ENCODE measurements at places on chromosomes 6 and 20.

GRCh38 chr6:119934816-119935215 lies 585.3 kb upstream of the MAN1A1 start:
- no peak for DNase-seq

DNA sequence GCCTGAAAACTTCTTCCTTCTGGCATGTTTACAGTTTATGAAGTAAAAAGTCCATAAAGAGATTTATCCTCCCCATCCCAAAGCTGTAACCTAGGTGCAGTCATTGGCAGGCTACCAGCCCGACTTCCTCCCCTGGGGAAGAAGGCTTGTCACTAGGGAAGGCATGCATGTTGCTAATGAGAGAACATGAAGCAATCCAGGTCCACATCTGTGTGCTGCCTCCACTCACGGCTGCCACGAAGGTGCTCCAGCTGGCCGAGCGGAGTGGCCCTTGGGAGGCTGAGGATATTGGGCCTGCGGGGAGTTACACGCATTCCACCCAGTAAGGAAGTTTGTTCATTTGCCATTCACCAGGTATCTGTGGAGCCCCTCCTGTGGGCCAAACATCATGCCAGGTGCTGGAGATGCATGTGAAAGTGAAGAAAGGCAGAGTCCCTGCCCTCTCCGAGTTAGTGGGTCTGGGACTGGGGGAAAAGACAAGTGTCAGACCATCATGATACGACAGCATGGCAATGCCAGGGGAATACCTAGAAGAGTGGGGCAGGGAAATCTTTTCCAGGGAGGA lies 257.0 kb downstream of the NRN1 start:
- no peak for DNase-seq

- DNase-seq, result no peak
Measured at GRCh38 chr6:118284736-118285360, 263.2 kb upstream of the PLN start.

DNA sequence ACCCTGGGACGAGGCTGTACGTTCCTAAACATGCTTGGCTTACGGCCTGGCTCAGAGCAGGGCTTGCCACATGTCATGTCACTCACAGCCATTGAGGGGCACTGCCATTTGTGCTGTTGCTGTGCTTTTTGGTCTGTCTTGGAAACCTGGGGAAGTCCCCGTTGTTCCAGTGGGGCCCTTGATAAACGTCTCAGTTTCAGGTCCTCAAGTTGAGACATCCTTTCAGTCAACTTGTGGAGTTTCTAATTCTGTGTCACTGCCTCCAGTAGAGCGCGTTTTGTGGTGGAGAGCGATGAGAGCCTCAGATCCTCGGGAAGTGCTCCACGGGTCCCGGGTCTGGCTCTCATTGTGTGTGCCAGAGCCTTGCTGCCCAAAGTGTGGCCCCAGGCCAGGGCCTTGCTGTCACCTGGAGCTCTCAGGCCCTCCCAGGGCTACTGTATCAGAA lies 43.0 kb upstream of the CCR6 start:
- DNase-seq, result no peak

- no peak for DNase-seq
Measured at GRCh38 chr6:139777202-139777970, 402.9 kb upstream of the CITED2 start.

DNA sequence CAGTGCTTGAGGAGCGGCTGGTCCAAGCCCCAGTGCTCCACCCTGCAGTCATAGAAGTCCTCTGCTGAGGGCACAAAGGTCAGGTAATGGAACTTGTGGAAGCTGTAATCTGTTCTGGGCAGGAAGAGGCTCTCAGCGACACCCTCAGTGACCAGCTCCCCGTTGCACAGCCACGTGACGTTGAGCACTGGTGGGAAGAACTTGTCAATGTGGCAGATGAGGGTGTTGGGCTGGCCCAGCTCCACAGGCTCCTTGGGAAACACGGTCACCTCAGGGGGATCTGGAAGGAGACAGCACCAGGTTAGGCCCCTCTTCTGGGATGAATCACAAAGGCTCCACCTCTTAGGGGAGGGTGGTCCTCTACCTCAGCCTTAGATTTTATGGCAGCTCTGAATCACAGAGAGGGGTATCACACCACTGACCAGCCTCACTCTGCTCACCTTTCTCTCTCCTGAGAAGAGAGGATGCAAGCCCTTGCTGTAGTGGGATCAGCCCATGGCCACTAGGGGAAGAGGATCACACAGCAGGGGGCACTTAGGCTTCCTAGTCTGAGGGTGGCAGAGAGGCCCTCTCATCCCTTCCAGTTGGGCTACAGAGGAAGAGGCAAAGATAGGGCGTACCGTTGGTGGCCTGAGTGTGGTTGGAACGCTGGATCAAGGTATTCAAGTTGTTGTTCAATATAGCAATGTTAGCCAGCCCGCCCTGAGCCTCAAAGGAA lies 4.3 kb downstream of the HLA-DPA1 start:
- DNase-seq, result no peak

DNA sequence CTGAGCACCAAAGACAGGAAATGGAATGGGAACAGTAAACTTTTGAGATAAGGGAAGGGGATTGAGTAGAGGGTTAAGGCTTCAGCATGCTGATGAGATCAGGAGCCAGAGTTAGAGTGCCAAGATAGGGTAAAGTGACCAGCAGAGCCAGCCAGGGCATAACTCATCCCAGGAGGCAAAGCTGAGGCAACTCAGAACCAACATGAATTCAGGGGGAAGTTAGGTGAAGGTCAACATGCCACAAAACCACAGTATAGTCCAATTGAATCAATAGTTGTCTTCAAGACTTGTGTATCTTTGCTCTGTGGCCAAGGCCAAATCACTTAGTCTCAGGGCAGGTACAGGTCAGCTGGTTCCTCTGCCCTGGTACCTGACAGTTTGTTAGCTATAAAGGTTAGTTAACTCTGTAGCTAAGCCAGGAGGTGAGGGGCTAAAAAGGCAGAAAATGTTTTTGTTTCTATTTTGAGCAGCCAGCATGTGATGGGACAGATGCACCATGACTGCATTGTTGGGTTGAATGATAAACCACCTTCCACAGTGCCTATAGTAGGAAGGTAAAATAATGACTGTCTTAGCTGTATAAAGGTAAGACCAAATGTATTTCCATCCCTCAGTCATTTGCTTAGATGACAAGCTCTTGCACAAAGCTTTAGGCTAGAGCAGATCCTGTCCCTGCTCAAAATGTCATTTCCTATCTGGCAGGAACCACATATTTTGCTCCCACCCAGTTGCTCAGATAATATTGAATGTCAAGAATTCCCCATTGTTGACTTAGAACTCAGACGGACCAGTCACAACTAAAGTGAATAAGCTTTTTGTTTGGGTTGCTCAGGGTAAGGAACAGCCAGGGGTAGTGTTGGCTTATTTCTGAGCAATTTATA lies 15.8 kb downstream of the RNF8 start:
- DNase-seq, result no peak

DNA sequence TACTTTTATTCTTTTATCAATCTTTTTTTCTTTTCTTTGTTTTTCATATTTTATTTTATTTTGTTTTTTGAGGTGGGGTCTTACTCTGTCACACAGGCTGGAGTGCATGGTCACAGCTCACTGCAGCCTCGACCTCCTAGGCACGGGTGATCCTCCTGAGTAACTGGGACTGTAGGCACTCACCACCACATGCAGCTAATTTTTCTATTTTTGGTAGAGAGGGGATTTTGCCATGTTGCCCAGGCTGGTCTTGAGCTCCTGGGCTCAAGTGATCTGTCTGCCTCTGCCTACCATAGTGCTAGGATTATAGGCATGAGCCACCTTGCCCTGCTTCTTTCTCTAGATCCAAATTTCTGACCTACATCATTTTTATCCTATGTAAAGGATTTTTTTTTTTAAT lies 153.2 kb downstream of the CDKAL1 start:
- no peak for DNase-seq

- no peak for DNase-seq
Measured at GRCh38 chr6:166490671-166491500, 95.6 kb downstream of the RAMACL start.

GRCh38 chr20:7637184-7637583 lies 303.1 kb downstream of the HAO1 start:
- DNase-seq, result no peak

DNA sequence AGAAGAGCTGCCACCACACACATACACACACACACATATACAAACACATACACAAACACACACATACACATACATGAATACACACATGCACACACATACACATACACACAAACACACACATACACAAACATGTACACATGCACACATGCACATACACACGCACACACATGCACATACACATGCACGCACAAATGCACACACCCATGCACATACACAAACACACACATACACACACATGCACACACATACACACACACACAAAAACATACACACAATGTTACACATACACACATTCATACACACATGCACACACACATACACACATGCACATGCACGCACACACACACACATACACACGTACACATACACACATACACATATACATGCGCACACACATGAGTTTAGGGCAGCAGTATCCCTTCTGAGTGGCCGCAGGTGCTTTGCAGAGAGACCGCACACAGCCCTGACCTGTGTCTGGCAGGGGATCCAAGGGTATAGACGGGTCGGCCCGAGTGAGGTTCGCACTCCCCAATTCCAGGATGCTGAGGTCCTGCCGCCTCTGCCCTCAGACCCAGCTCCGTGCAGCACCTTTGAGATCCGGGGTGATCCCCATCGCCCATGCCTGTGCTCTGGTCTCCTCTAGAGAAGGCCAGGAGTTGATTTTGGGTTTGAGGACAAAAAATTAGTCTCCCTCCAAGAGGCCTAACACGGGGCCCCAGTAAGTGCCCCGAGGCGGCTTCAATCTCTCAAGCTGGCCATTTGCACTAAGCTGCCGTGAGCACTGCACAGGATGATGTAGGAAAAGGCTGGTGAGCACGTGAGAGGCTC lies 56.8 kb downstream of the TMEM242 start:
- DNase-seq, result no peak

DNA sequence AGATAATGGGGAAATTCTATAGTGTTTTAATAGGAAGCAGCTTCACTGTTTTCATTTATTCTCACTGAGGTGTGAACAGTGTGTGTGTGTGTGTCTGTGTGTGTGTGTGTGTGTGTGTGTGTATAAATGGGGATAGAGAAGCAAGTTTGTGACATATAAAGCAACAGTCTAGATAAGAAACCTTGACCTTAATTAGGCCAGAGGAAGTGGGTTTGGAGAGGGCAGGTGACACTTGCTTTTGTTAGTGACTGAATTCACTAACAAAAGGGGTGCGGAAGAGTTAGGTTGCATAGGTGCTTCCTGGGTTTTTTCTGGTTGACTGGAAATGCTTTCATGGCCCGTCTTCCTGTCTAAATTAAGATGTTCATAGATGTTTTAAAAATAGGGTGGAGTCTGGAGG lies 515.7 kb upstream of the FLRT3 start:
- DNase-seq, result no peak

- no peak for DNase-seq
Measured at GRCh38 chr6:23349521-23350147, 776.4 kb upstream of the NRSN1 start.

GRCh38 chr6:89690944-89691324 lies 52.4 kb upstream of the LYRM2 start:
- DNase-seq, result no peak

DNA sequence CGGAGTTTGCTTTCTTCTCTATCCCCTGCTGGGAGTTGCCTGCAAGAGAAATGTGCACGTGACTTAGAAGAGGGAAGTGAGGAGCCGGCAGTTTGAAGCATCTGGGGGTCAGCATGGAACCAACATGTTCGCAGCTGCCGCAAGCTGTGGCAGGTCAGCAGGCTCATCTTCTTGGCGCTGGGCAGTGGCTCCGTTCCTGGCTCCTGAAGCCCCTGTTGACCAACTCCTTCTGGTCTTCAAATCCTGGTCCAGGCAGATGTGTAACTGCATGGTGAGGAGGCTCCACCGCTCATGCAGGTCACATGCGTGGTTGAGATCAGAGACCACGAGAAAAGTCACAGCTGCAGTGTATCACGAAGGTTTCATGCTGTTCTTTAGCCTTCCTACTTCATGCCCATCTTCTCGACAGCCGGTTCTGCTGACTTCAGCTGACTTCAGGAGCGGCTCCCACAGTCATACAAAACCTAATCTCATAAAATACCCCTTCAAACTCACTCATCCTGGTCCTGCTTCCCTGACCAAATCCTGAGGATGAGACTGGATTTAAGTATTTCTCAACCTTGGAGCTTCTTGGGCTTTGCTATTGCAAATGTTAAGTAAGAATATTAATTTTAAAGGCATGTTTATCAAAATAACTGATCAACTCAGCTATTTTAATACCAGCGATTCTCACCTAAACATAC lies 44.9 kb upstream of the BCAS1 start:
- DNase-seq, result no peak

DNA sequence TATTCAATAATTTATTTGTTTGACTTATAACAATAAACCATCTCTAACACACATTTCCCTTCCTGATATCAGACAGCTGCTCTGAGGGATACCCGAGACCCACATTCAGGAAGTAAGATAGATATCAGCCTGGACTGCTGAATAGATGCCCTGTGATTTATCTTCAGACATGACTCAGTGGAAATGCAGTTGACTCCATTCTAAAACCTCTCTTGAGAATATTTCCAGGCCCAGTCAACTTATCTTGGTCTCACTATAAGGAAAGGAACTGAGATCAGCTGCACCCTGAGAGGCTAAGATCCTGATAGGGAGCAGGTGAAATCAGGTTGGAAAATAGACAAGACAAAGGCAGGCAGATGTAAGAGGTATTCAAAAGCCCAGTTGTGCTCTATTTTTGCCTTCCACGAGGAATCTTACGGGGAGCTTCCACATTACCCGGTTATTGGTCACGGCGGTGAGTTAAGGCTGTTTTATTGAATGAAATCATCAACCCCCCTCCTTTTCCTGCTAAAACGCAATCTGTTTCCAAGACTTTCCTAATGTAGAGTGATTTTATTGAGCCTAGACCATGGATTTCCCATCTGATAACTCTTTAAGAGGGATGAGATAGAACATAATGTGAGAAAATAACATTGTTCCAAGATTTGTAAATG lies 25.5 kb downstream of the C6orf15 start:
- no peak for DNase-seq

GRCh38 chr6:158517581-158517980 lies 42.3 kb upstream of the TMEM181 start:
- no peak for DNase-seq

DNA sequence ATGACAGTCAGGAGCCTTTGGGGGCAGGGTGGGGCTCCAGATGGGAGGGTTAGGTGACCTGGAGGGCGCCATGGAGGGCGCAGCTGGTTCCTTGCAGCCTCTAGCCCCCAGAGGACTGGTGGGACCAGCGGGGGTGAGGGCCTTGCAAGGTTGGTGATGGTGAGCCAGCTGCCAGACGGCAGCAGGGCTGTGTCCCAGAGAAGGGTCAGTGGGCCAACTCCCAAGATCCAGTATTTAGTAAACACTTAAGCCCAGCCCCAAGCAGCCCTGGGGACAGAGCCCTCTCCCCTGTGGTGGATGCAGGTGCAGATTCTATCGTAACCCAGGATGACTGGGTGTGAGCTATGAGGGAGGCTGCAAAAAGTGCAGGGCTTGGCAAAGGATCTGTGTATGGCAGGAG lies 201.5 kb upstream of the RNF24 start:
- DNase-seq, result no peak

GRCh38 chr6:108113557-108114519 lies 39.3 kb upstream of the OSTM1 start:
- no peak for DNase-seq

- no peak for DNase-seq
Measured at GRCh38 chr20:46994341-46994740, 99.7 kb downstream of the EYA2 start.
